ENCODE measurements at places on chromosomes 12 and 14.

DNA sequence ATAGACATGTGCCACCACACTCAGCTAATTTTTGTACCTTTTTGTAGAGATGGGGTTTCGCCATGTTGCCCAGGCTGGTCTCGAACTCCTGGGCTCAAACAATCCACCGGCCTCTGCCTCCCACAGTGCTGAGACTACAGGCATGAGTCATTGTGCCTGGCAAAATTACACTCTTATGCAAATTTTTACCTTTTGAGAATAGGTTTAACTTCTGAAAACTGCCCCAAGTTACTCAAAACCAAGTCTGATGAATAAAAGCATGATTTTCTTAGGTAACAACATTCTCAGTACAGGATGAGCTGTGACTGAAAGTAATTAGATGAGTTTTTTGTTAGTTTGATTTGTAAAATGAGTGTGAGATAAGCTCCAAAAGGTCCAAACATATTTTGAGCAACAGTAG is 166.0 kb downstream of the RPS29 start:
- no peak for DNase-seq

GRCh38 chr12:12519354-12519998 is 43.2 kb downstream of the DUSP16 start:
- DNase-seq, result no peak

GRCh38 chr12:53703756-53704155 is 23.5 kb downstream of the CALCOCO1 start:
- no peak for DNase-seq

GRCh38 chr14:34678306-34678705 is 36.1 kb downstream of the CFL2 start:
- DNase-seq, result no peak

DNA sequence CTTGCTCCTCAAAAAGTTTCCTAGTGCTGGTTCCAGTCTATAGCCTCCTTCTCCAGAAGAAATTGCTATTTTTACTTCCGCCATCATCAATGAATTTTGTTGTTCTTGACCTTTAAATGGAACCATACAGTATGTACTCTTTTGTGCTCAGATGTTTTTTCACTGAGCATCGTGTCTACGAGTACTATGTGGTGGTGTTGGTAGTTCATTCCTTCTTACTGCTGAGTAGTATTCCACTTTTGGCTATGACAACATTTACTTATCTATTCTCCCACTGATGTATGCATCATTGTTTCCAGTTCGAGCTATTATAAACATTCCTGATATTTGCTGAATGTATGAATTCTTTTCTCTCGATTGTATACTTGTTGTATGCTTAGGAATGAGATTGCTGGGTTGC is 28.6 kb downstream of the SLC2A14 start:
- no peak for DNase-seq

GRCh38 chr14:22218728-22219127 is 370.3 kb downstream of the DAD1 start:
- no peak for DNase-seq

- DNase-seq, result no peak
Observed at GRCh38 chr12:75554556-75554880, 43.1 kb upstream of the KRR1 start.

DNA sequence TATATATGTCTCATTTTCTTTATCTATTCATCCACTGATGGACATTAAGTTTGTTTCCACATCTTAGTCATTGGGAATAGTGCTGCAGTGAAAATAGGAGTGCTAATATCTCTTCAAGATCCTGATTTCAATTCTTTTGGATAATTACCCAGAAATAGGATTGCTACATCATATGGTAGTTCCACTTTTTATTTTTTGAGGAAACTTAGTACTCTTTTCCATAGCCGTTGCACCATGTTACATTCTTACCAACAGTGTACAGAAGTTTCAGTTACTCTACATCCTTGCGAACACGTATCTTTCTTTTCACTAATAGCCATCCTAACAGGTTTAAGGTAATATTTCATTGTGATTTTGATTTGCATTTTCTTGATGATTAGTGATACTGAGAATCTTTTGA is 29.8 kb downstream of the TESPA1 start:
- DNase-seq, result no peak

DNA sequence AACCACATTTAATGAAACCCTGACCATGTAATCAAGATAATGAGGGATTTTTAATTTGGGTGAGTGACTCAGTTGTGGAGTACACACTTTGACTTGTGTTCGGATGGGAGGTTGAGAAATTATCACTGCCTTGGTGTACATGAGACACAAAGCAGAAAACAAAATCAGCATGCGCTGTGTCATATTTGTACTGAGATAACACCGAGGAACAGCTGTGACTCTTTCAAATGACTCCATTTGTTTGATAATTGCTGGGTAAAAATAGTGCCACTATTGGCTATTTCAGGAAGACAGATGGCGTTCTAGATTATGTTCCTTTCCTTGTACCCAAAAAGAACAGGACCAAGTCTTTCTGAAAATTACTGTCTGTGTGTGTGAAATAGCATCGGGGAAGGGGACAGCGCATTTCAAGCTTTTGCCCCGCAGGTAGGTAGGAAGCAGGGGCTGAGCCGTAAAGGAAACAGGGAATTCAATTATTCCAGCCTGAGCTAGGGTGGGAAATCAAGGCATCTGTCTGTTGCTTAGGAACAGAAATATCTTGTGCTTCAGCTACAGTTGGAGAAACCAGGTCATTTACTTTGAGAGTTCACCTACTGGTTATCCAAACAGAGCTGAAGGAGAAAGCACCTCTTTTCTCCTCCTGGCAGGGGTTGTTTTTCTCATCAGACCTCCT is 114.3 kb downstream of the SNAPC1 start:
- DNase-seq, result no peak

- DNase-seq, result no peak
Observed at GRCh38 chr12:10952645-10953044, 13.6 kb upstream of the TAS2R14 start.

DNA sequence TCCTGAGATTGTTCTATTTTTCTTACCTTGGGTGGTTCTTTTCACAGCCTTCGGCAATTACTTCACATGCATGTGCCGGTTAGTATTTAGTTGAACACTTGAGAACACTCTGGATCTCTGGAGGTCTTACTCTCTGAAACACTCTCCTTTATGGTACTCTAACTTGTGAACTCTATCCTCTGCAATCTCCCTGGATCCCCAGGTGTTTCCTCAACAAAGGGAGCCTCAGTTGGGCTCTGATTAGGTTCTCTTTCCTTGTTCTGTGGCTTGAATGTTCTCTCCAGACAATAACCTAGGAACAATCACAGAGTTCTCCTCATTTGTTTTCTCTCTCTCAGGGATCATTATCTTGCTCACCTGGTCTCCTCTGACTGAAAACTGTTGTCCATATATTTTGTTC is 40.5 kb upstream of the ABCD2 start:
- DNase-seq, result no peak

GRCh38 chr14:19974844-19975243 is 547 bp upstream of the OR4K15 start:
- DNase-seq, result no peak

GRCh38 chr14:32364941-32365340 is 35.8 kb downstream of the AKAP6 start:
- DNase-seq, result no peak

DNA sequence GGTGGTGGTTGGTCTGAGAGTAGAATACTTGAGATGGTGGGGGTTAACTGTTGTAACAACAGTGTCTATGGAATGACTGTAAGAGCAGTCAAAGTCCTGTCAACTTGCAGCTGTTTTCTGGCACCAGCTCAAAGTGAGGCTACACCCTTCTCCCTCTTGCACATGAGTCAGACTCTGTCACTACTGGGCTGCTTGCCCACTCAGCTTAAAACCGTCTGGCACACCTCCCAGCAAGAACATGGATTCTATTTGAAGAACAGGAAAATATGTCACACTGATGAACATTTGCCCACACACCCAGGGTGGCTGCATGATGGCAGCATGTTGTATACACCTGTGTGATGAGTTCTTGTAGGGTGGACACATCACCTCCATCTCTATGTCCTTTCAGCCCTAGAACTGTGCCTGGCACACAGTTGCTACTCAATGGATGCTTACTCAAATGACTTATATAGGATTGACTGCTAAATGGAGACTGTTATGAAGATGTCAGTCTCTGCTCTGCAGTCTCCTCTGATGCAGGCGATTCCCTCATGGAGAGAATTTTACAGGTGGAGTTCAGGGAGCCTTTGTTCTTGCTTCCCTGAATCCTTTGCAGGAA is 19.3 kb upstream of the SERPINA6 start:
- DNase-seq, result peak; percentile 24

GRCh38 chr14:87992718-87993628 is at the start of gene GALC:
Gene GALC (minus strand): TSS chr14:87993182. CDS start chr14:87993164, 18 bp downstream.
- peak; percentile 42 for DNase-seq

- no peak for DNase-seq
Observed at GRCh38 chr14:37438444-37438843, 156.6 kb downstream of the FOXA1 start.
